T47D (cell line): ENCODE measurements at places on chromosomes 11 and 22.

GRCh38 chr11:120306519-120307242 is 18.4 kb upstream of the TLCD5 start:
- DNase-seq = no peak

- DNase-seq = no peak
These were observed 277.6 kb downstream of the TTC28 start for GRCh38 chr22:28402060-28402459.

- DNase-seq = no peak
These were observed 1.2 kb downstream of the NPTXR start for GRCh38 chr22:38842512-38843200.

DNA sequence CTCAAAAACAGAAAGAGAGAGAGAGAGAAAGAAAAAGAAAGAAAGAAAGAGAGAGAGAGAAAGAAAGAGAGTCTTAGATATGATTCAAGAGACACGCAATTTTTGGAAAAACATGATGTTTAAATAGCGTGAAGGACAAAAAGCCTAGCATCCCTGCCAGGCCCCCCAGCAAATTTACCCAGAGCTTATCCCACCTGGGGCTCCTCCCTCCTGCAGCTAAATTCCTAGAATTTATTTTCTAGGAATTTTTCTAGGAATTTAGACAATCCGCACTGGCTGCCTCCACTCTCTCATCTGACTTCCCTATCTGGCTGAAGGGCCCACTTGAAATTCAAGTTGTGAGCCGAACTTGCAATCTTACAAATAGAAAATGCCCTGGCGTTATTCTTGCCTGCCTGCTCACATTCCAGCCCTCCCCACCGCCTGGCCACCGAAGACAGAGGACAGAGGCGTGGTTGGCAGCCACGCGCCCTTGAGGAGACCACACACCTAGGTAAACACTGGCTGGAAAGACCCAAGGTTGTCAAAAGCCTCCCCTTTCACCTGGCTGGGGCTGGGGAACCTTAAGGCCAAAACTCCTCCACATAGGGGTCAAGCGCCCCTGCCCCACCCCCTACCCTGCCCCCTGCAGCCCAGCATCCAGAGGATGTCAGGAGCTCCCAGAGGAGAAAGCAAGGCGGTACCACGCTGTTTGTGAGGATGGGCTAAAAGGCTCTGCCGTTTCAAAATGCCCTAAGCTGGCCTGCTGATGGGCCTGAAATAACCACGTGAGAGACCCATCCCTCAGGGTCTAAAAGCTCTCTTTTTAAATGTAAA is 42.2 kb downstream of the AHNAK start:
- DNase-seq = no peak

- DNase-seq = no peak
These were observed 224.8 kb upstream of the ZBED5 start for GRCh38 chr11:11082646-11083045.

- no peak for DNase-seq
These were observed 33.0 kb downstream of the CECR2 start for GRCh38 chr22:17402293-17402692.

DNA sequence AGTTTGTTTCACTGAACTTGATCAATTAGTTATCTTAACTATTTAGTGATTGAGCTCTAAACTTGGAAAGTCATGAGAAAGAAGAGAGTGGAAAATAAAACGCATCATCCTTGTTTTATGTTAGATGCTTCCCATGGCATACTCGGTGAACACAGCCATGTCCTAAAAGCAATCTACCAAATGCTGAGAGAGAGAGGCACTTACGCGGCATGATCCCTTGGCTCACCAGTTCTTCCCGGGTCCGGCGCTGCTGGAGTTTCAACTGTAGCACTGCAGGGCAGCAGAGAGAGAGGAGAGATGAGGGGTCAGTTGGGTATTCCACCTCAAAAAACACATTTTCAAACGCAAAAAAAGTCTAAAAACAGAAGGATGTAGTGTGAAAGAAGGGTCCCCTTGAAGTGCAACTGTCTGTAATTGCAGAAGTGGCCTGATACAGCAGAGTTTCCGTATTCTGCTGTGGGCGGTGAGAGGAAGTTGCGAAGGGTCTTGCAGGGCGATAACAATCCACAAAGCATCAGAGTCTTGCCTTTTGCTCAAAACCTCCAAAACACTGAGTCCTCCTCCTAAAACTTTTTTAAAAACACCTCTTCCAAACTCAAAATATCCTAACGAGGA is 92.7 kb downstream of the SGSM3 start:
- no peak for DNase-seq

GRCh38 chr22:37172266-37173245 is 15.5 kb downstream of the C1QTNF6 start:
- no peak for DNase-seq

GRCh38 chr11:67409781-67410368 is 5.6 kb upstream of the CARNS1 start:
- no peak for DNase-seq

DNA sequence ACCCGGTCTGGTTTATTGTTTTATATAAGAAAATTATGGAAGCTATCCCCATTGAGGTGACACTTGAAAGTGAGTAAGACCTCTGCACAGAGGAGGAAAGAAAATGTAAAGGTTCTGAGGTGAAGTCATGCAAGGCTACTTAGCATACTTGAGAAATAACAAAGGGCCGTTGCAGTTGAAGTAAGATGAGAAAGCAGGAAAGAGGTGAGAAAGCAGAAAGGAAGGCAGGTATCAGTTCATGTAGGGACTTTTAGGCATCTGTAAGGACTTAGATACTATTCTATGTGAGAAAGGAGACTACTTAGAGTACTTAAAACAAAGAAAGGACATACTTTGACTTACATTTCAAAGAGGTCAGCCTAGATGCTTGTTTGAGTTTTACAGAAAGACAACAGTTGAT is 84.7 kb downstream of the CASP12 start:
- DNase-seq = no peak

- DNase-seq = no peak
These were observed 32.4 kb upstream of the CLNS1A start for GRCh38 chr11:77669848-77670511.

- peak; percentile 49 for DNase-seq
These were observed 32.5 kb downstream of the PLEKHA7 start for GRCh38 chr11:16981651-16982194.

- DNase-seq = no peak
These were observed 782.5 kb downstream of the ETS1 start for GRCh38 chr11:127804747-127805400.

- no peak for DNase-seq
These were observed 963 bp downstream of the TYMP start for GRCh38 chr22:50528682-50529415.

DNA sequence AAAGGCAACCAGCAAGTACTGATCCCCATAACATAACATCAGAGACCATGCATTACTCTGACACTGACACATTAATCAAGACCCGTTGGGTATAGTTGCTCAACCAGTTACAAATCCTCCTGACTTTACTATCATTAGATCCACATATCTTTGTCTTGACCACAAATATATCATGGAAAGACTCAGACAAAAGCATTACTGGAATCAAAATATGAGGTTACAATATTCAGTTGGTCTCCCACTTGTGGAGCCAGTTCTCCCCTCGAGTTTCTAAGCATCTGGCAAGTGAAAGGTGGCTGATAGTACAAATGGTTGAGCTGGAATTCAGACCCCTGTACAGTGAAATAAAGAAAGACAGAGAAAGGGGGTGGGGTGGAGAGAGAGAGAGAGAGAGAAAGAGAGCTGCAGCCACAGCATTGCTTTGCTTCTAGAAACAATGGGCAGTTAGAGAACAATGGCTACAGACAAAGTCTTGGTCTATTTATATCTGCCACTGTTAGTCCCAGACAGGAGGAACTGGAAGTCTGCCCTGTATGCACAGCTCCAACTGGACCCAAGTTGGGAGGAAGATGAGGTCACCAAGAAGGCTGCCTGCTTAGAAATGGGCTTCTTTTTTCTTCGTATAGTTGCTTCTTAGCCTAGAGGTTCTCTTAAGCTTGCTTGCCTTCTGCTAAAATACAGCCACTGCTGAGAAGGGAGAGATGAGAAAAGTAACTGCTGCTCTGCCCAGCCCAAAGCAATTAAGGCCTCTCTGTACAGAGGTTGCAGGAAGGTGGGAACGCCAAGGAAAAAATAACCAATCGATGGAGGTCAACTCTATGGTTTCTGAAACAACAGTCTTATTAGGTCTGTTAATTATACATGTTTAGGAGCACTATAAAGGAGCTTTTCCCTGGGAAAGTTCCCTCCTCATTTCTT is 85.5 kb downstream of the ETS1 start:
- no peak for DNase-seq

DNA sequence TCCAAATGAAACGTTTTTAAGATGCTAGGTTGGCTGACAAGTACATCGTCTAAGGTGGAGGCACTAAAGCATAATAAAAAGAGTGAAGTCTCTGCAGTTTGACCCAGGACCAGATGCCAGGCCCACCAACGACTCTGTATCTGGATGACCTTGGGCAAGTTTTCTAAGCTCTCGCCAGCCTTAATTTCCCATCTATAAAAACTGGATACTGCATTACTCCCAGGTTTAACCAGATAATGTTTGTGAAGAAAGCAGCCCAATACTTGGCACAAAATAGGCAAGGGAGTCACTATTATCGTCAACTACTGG is 49.0 kb downstream of the FAM83F start:
- DNase-seq = no peak

DNA sequence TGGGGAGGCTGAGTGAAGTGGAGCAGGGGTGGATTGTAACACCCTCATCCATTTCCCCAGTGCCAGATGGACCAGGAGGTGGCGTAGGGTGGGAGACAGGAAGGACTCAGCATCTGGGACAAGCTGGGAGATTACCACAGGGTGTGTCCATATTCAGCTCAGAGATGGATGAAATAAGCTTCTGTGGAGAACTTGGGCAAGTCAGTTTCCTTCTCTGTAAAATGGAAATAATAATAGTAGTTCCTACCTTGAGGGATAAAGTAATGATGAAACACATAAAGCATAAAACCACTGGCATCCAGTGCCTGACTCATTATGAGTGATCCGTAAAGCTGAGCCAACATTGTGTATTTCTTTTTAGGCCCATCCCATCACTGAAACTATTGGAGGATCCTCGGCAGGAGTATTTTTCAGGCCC is 607 bp upstream of the ROBO4 start:
- DNase-seq = no peak

DNA sequence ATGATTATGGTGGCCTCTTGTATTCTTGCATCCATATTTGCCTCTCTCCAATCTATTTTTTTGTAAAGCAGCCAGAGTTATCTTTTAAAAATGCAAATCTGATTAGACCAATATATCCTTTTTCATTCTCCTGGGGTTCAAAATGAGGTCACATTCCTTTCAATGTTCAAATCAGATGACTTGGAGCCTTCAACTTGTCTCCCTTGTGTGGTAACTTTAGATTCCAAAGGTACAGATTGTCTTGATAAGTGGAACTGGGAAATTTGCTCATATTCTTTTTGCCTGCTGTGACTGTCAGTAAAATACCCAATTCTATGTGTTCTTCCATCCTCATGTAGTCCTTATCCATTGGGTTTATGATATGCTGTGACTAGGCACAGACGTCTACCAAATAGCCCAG is 15.1 kb upstream of the CAPRIN1 start:
- no peak for DNase-seq

DNA sequence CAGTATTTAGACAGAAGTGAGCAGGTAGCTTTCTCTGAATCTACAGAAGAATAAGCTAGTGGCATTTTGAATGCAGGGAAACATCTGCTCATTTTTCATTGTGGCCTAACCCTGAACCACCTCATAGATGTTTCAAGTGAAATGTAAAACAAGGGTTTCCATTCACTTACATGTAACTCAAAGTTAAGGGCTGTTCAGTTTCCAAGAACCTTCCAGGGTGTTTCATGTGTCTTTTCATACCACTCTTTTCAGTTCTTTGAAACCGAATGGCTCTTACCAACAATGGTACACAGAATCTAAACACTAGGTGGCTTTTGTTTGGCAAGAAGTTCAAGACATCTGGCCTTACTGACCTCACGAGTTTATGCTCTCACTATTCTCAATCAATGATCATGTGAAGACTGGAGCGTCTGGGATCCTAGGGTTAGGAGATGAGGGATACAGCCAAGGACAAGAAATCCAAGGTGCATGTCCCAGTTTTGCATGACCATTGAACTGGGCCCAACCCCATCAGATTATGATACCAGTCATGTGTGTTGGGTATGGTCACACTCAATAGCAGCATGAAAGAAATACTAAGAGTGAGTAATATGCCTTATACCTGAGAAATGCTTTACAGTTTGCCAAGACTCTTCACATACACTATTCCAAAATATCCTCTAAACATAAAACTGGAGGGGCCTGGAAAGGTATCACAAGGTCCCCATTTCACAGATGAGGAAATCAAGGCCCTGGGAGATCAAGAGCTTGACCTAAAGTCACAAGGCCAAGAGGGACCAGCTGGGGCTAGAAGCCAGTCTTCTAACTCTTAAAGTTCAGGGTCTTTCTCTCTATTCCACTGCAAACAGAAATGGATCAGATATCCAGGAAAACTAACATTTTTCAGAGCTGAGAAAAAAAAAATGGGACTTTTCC is 92.7 kb downstream of the ETS1 start:
- DNase-seq = no peak

DNA sequence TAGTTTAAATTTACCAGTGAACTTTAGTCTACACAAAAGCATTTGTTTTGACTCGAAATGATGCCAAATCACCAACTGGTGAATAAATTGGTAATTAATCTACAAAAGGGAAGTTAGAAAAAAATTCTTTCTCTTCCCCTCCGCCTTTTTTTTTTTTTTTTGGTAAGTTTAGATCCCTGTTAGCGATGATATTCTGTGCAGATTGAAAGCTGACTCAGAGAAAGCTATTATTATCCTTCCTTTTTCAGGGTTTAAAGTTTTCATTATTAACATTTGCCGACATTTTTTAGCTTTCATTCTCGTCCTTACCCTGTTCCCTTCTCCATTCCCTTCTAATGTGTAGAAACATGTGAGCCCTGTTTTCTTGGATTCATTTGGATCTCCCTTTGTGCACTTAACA is 16.8 kb upstream of the NUP160 start:
- no peak for DNase-seq

GRCh38 chr22:39318507-39319283 is 728 bp downstream of the RPL3 start:
- DNase-seq = no peak

GRCh38 chr11:9214765-9215164 is 50.4 kb downstream of the DENND5A start:
- no peak for DNase-seq

DNA sequence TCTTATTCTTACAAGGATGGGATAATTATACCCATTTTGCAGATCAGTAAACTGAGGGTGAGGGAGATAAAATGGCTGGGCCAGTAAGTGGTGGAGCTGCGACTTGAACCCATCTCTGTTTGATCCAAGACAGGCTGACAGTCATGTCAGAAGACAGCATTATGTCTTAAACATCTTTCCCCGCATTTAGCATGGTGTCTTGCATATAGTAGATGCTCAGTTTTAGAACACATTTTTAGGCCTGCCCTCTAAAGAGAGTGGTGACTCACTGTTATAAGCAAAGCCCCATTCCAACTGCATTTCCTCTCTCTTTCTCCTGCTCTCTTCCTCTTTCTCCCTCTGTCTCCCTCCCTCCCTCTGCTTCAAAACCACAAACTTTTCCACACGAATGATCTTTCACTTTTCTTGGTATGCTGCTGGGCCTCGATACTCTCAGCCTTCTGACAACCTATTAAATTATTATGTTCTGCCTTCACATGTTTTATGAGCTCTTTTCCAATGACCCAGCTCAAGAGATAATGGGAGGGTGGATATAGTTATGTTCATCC is 25.2 kb downstream of the CWC15 start:
- DNase-seq = no peak
